ENCODE measurements at places on chromosomes 5 and 9. TPM values are rescaled to one million over a fixed set of nuclear protein-coding genes. Genes with fewer than 3 reads are reported as not detected.
A peak's percentile ranks its signal among the peaks of the same experiment; 100 is the strongest.

- no peak for DNase-seq
Measured at GRCh38 chr5:119365847-119366539, 10.2 kb downstream of the TNFAIP8 start.

- no peak for DNase-seq
Measured at GRCh38 chr5:141850786-141851185, 27.4 kb downstream of the PCDH1 start.

DNA sequence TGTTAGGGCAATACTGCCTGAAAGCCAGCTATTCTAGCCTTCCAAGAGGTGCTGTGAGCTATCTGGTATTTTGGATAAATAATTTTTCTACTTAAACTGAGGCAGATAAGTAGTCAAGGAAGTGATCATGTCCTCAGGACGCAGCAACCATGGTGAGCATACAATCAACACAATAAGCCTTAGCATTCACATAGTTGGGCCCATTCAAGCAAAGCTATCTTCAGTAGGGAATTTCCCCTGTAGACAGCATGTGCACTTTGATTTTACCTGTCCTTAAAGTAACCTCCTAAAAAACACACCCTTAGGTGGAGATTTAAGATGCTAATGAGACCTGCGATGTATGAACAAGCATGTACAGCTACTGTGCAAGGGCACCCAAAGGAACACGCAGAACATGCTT is 76.2 kb upstream of the HCN1 start:
- no peak for DNase-seq

DNA sequence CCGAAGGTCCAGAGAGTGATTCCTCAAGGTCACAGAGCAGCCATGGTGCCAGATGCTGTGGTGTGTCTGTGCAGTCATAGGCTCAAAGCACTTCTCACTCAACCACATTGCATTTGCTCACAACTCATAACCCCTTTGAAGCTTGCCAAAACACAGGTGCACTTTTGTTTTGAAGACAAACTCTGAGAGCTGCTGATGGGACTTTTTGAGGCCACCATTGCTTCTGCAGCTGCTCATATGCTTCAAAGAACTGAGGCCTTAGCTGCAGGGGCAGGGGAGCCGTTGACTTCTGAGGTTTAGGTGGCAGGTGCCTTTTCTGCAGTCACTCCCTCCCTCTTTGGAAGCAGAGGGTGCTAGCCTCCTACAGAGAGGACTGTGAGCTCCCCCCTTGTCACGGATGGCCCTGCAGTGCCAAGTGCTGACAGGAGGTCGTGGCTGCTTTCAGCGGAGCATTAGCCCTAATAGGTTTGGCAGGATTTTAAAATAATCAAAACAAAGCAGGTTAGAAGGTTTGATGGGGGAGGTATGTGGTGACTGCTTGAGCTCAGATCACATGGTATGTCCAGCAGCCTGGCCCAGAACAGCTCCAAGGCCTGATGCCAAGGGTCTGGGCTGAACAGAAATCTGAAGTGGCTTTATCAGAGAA is 232.1 kb downstream of the MAN2A1 start:
- DNase-seq: no peak

DNA sequence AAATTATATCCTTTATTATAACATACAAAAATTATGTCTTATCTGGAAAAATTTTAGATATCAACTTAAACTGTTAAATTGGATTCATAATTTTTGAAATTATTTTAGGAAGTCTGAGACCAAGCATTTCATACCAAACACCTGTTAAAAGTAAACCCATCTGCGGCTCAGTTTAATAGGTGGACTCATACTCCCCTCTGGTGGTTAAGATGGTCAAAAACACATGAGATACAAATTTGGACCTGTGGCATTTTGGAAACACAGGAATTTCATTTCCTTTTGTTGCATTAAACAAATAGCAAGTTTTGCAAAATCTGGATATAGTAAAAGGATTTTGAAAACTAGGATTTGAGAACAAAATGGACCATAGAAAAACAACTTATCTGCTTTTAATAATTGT is 53.7 kb downstream of the RGMB start:
- no peak for DNase-seq

- peak; percentile 87 for DNase-seq
Measured at GRCh38 chr9:129783516-129784361, 19.2 kb upstream of the TOR1B start.

PGM5 gene
- 235 TPM for total RNA-seq

WHRN gene
- total RNA-seq: 2.5 TPM

Data from posterior vena cava (tissue), 2 donors.